ENCODE measurements at places on chromosomes 5 and 9.

DNA sequence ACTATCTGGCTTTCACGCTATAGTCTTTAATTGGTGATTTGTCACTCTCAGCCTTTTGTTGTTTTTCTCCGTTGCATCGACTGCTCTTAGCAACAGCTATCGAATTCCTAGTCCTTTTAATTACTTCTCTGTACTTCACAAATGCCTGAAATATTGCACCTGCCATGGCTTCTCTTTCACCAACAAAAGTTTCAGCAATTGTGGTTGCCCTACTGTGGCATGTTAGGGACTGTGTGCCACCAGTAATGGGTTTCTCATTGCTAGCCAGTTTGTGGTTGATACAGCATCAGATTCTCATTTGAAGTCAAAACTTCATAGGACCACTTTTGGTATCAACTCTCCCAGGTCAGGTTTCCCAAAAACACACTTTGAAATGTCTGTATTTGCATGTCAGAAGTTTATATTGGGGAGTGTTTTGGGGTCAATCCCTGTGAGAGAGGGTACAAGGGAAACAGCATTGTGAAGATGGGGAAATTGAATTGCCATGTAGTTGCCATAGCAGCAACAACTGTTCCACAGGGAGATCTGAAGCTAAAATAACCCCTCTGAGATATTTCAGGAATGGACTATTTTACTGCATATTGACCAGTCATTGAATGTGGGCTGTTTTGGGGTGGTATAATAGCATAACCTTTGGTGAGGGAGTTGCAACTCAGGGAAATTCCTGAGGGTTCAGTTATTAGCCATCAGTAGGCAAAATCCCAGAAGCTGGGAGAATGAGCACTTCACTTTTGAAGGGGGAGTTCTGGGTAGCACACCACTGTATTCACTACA lies 99.2 kb downstream of the WDR70 start:
- no peak for DNase-seq

DNA sequence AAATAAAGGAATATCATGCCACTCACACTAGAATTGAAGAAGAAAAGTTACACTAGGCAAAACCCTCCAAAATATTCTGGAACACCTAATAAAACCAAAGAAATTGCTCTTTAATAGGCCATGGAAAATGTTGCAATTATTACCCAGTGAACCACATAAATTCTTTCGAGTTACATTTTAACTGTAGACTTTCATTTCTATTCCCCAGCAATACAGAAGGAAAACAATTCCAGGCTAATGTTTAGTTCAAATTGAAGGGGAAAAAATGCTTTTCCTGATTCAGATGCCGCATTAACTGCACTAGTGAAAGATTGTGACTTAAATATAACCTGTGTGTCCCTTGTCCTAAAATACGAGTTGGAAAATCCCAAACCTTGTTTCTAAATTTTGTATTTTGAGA lies 439.3 kb upstream of the ADAMTS16 start:
- DNase-seq = no peak

DNA sequence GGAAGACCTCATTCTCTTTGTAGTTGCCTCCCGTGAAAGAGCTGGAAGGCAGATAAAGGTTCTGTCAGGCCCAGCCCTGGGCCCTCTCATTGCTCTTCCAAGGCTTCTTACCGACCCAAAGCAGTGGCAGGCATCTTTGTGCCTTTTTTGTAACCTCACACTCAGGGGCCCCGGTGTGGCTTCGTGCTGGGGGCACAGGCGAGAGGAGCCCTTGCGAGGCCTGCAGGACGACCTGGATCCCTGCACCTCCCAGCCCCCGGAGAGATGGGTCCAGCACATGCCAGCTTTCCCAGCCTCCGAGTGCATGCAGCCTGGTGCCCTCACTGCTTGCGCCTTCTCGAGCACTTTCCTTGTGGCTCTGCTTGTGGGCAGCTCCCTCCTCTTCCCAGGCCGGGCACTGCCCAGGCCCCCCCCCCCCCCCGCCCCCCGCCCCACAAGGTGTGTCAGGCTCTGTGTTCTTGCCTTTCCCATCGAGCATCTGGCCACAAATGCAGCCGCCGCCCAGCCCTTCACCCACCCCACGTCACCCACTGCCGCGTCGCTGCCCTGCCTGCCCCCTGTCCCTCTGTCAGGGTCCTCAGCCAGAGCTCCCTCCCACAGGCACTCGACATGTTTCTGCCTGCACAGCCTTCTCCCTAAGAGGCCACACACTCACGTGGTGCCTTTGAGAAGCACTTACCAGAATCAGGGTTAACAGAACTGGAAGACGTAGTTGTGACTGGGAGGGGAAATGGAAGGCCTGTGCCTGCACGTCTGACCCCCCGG lies 63.7 kb upstream of the CACNA1B start:
- DNase-seq = no peak

DNA sequence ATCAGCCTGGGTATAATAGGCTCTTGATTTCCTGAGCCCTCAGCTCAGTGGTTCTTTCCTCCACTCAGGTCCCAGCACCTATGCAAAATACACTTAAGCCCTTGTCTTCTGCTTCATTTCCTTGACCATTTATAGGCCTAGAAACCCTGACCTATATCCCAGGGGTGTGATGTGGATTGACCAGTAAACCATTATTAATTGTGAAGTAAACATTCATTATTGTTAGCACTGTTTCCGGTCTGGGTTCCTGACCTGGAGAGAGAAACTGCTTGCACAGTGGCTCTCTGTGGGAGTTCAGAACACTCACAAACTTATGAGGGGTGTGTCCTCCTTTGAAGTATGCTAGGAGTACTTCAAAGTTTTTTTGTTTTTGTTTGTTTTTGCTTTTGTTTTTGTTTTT lies 19.6 kb upstream of the TOMM5 start:
- DNase-seq = no peak

DNA sequence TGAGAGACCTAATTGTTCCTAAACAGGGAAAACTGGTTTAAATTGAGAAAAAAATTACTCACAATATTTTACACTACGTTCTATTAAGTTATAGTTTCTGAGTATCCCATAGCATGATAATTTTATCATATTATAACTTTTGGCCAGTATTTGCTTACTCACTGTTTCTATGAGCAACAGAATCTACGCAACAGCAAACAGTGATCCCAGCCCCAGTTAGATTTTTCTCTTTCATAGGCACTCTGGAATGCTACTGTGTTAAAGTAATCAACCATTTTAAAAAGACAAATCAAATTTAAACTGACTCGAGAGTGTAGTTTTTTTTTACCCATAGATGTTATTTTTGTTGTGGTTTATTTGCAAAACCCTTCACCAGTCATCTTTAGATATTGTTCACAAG lies 107.2 kb downstream of the XRCC4 start:
- DNase-seq = no peak

GRCh38 chr9:81664638-81665222 lies 24.6 kb downstream of the TLE1 start:
- no peak for DNase-seq

DNA sequence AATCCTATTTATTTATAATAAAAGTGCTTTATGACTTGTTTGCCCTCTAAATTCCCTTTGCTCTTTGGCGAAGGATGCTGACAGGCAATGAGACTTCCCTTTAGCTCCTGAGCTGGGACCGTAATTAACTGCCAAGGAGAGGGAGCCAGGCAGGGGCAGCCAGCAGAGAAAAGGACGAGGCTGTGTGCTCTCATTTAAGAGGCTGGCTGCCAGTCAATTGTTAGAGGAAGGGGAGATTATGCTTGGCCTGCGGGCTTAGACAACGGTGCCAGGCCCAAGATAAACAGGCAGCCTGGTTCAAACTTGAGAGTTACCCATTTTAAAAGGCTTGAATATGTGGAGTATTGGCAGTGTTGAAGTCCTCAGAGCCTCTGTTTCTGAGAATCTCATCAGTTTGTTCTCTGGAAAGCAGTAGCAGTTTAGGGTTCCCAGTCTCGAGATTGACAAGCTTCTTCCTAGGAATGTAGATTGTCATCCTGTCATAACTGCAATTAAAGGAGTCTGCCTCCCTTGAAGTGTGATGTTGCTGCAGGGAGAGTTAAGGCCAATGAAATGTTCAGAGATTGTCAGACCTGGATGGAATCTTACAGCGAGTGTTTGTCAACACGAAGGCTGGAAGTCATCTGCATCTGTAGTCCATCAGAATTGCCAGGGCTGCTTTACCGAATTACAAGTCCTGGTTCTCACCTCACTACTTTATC lies 113.2 kb downstream of the JAKMIP2 start:
- no peak for DNase-seq

- DNase-seq = no peak
Measured at GRCh38 chr9:106799152-106799551, 63.8 kb upstream of the ZNF462 start.

DNA sequence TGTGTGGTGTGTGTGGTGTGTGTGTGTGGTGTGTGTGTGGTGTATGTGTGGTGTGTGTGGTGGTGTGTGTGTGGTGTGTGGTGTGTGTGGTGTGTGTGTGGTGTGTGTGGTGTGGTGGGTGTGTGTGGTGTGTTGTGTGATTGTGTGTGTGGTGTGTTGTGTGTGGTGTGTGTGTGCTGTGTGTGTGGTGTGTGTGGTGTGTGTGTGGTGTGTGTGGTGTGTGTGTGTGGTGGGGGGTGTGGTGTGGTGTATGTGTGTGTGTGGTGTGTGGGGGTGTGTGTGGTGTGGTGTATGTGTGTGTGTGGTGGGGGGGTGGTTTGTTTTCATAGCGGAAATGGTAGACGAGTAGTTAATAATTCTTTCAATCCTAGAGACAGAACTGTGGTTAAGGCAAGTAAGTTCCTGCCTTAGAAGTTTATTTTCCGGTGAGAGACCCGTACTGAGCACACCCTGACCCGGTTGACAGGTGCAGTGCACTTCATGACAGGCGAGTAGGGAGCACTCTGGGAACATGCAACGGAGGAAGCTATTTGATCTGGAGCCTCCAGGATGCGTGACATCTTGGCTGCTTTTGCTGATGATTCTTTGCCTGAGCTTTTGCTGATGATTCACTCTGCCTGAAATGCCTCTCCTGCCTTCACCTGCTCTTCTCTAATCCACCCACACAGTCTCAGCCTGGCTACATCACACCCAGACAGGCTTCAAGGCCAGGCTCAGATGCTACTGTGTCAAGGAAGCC lies 21.7 kb upstream of the FAT2 start:
- DNase-seq = no peak

- DNase-seq = peak; percentile 35
Measured at GRCh38 chr9:117492476-117492875, 77.6 kb upstream of the ASTN2 start.

- peak; percentile 74 for DNase-seq
Measured at GRCh38 chr9:93304574-93305496, 120.9 kb downstream of the WNK2 start.

DNA sequence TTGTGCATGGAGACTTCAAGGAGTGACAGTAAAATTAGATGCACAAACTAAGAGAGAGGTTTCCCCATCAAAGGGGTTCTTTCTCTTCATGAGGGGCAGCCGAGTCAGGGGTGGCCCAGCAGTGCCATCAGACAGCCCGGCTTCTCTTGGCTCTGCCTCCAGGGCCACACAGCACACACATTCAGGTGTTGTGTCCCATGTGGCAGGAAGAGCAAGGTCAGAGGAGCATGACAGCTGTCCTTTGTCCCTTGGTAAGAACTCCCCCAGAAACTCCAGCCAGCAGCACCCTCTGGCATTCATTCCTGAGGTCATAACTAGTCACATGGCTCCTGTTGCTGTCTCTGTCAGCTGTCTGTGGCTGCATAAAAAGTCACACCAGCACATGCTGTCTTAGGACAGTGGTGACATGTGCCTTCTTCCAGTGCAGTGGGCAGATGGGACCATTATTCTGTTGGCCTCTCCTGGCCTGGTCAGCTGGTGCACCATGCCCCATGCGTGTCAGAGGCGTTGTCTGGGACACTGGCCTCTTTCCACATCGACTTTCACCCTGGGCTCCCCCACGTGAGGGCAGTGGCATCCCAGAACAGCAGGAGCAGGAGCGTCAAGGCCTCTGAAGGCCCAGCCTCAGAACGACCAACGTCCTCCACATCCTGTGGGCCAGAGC lies 78.4 kb upstream of the OTULINL start:
- no peak for DNase-seq

GRCh38 chr5:58246461-58246944 lies 213.4 kb downstream of the PLK2 start:
- DNase-seq = no peak

DNA sequence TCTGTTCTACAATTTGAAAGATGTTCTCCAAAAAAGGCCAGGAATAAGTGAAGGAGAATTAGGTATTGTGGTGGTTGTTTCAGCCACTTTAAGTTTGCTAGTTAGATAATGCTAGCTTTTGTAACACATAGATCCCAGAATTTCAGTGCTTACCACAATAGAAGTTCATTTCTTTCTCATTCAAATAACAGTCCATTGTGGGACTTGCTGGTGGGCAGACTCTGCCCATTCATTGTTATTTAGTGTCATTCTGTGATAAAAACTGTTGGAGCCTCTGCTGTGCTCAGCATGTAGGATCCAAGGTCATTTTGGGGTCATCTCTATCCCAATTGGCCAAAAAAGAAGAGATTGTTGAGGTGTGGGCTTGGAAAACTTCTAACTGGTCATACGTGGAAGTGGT lies 106.8 kb downstream of the CCDC192 start:
- peak; percentile 15 for DNase-seq

DNA sequence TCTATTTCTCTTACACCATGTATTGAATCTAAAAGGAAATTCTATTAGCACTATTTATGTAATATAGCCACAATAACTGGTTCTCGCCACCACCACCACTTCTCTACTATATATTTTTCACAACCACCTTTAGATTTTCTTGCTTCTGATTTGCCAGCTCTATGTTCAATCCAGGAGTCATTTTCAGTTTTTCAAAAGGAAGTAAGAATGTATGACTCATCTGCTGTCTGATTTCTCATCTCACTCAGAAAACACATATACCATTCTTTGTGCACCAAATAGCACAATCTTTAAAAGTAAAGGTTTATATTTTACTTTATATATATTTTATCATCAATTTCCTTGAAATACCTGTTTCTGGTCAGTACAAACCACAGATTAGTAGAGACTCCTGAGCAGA lies 1127.5 kb downstream of the TAF11L14 start:
- no peak for DNase-seq

GRCh38 chr5:176735383-176736265 lies 74.7 kb upstream of the UNC5A start:
- peak; percentile 0 for DNase-seq

GRCh38 chr5:101362067-101362466 lies 459.0 kb upstream of the ST8SIA4 start:
- DNase-seq = no peak

DNA sequence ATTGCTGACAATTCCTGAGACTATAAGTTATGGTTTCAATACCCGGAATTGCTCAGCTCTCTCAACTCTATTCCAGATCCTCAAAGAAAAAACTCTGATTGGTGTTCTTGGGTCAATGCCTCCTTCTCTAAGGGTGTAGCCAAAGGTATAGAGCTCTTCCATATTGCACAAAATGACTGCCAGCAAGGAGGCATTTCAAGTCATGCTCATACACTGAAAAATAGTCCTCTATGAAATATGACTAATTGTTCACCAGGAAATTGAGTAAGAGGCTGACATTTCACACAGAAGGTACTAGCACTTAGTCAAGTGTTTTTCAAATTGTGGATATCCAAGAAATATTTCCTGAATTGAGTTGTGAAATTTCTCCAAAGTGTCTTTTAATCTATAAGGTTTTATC lies 111.1 kb upstream of the KLF9 start:
- no peak for DNase-seq

DNA sequence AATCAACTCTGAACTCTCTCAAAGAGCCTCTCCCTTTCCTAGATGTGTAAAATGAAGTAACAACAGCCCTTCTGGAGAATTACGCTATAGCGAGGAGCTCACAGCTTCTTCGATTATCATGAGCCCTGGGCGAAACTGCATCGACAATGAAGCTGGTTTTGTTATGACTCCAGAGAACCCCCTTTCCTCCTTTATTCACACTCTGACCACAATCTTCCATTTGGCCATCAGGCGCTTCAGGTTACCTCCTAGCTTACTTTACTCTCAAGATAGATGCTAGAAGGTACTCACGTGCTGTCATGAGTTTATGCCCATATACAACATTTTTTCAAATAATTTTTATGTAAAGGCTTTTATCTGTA lies 362.7 kb upstream of the RFX3 start:
- no peak for DNase-seq

Data from retina (tissue), 1 donor.